Pancreas (tissue), 10 donors: ENCODE measurements at places on chromosomes 6 and 20.

GRCh38 chr6:20109526-20109925 is 102.7 kb downstream of the MBOAT1 start:
- no peak for DNase-seq

DNA sequence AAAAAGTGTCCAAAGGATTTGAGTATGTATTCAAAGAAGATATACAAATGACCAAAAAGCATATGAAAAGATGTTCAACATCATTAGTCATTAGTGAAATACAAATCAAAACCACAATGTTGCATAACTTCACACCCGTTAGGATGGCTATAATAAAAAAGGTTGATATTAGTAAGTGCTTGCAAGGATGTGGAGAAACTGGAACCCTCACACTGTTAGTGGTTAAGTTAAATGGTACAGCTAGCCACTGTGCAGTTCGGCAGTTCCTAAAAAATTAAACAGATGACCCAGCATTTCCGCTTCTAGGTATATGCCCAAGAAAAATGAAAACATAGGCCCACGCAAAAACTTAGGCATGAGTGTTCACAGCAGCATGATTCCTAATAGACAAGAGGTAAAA is 38.6 kb downstream of the IBTK start:
- no peak for DNase-seq

DNA sequence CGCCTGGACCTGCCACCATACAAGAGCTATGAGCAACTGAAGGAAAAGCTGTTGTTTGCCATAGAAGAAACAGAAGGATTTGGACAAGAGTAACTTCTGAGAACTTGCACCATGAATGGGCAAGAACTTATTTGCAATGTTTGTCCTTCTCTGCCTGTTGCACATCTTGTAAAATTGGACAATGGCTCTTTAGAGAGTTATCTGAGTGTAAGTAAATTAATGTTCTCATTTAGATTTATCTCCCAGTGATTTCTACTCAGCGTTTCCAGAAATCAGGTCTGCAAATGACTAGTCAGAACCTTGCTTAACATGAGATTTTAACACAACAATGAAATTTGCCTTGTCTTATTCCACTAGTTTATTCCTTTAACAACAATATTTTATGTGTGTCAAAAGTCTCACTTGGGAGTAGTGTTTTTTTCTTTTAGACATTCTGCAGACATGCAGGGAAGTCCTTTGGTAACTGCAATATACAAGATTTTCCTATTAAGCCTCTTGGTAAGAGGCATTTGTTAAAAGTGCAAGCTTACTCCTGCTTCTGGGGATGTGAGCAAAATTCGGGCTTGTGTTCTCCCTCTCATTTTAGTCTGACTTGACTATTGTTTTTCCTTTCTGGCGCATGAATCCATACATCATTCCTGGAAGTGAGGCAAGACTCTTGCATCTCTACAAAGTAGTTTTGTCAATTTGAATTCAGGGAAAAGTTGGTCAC is 8.4 kb upstream of the DYNLRB1 start:
- DNase-seq, result no peak

DNA sequence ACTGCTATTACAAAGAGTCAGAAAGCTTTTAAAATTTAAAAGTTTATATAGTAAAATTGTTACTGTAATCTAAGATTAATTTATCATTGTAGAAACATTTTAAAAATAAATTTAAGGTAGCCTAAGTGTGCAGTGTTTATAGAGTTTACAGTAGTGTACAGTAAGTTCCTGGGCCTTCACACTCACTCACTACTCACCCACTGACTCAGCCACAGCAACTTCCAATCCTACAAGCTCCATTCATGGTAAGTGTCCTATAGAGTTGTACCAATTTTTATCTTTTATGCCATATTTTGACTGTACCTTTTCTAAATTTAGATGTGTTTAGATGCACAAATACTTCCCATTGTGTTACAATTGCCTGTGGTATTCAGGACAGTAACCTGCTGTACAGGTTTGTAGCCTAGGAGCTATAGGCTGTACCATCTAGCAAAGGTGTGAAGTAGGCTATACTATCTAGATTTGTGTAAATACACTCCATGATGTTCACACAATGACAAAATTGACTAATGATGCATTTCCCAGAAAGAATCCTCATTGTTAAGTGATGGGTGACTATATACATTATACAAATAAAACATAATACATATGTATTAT is 10.2 kb upstream of the TMEM170B start:
- no peak for DNase-seq

DNA sequence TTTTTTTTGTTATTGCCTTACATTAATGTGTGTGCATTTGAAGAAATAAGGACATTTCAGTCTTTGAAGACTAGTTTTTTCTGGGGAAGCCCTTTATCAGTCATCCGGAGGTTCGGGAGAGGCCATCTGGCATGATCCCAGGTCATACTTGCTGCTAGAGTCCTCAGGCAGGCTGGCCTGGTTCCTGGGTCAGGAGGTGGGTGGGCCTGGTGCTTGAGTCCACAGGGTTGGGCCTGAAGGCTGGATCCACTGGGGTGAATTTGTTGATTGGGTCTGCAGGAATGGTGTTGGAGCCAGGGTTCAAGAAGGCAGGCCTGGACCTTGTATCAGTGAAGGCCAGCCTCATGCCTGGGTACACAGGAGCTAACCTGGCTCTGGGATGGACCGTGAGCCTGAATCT is 15.8 kb upstream of the WFDC9 start:
- DNase-seq, result no peak

GRCh38 chr6:148952147-148953035 is 205.6 kb downstream of the UST start:
- no peak for DNase-seq

DNA sequence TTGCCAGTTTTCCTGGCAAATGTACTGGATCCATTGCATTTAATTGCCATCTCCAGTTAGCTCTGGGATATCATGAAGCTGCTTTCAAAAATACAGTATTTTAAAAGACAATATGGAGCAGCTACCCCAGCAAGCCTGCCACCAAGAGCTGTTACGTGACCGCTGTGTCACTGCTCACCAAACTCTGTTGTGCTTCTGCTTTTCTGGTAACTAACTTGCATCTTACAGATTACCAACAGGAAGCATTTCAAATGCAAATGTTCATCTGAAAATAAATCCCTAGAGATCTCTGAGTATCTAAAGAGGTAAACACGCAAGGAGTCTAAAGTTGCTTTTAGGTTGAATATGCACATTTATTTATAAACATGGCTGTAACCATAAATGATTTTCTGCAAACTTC is 1008.3 kb downstream of the KIF16B start:
- DNase-seq, result no peak

- no peak for DNase-seq
Measured at GRCh38 chr20:35561268-35561667, 19.4 kb downstream of the ERGIC3 start.

GRCh38 chr6:24666097-24666640 is 530 bp downstream of the TDP2 start:
- peak; percentile 41 for DNase-seq

DNA sequence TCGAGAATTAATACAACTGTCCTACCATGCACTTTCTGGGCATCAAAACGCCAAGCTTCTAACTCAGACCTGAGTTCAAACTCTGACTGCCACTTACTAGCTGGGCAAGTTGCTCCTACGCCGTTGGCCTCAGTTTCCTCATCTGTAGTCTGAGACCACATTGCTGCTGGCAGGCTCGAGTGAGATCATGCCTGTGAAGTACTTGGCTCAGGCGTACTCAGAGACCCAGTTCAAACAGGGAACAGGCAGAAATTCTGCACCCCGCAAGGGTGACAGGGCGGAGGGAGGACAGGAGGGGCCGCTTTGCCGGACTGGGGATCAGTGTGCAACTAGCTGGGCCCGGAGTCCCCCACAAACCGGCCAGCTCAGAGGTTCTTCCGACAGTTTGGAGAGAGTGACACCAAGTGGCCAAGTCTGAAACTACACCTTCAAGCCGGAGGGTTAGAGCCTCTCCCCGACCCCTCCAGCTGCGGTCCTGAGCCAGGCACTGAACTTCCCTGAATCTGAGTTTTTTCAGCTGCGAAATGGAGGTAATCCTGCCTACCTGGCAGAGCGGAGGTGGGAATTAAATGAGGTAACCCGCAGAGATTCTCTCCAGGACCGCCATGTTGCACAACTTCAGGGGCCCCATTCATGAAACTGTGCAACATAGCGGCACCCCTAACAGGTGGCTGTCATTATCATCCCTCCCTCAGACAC is 46.0 kb upstream of the PTPN1 start:
- peak; percentile 76 for DNase-seq

- DNase-seq, result no peak
Measured at GRCh38 chr20:53878262-53879047, 191.9 kb downstream of the BCAS1 start.

GRCh38 chr20:2805689-2806350 is 5.4 kb upstream of the CPXM1 start:
- DNase-seq, result no peak

DNA sequence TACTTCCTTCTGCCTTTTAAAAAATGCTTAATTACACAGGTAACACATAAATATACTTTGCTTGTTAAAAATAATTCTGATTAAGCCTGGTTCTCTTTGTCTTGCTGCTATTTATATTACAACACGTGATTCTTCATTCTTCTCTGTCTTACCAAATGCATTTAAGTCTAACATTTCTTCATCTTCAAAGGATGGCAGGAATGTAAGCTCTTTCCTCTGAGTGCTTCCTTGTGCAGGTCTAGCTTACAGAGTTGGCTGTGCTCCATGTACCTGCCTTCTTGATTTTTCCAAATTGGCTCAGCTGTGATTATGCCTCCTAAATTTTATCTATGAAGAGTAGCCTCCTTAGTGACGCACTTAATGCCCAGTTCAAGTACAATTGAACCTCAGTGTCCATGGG is 44.4 kb downstream of the RNF144B start:
- DNase-seq, result no peak

DNA sequence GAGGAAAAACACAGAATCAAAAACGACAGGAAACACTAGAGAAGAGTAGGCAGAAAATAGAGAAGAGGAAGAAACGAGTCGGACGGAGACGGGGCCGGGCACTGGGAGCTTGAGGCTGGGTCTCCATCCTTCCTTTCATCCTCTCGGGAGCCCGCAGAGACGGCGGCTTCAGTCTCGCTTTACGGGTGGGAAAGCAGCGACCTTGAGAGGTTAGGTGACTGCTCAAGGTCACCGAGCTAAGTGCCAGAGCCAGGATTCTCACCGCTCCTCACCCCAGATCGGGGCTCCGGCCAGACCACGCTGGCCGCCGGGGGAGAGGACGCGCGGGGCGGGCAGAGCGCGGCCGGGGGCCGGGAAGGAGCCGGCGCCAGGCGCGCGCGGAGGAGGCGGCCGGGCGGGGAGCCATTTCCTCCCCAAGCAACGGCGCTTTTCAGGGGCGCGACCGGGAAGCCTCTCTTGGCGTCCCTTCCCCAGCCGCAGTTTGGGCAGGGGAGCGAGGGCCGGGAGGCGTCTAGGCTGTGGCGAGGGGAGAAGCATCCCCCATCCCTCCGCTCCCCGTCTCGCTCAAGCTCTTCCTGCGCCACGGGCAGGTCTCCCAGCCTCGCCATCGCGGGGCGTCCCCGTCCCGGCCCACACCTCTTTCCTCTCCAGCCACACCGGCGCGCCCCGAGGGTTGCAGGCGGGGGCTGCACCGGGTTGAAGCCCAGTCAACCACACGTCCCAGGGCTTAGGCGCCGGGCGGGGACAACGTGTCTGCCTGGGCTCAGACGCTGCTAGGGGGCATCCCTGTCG is 24.1 kb upstream of the MAP3K7 start:
- no peak for DNase-seq

- DNase-seq, result no peak
Measured at GRCh38 chr6:44135173-44135758, 7.9 kb downstream of the TMEM63B start.

- no peak for DNase-seq
Measured at GRCh38 chr6:125077453-125077852, 76.1 kb upstream of the TPD52L1 start.

GRCh38 chr20:46351357-46352058 is 43.2 kb upstream of the CDH22 start:
- no peak for DNase-seq

DNA sequence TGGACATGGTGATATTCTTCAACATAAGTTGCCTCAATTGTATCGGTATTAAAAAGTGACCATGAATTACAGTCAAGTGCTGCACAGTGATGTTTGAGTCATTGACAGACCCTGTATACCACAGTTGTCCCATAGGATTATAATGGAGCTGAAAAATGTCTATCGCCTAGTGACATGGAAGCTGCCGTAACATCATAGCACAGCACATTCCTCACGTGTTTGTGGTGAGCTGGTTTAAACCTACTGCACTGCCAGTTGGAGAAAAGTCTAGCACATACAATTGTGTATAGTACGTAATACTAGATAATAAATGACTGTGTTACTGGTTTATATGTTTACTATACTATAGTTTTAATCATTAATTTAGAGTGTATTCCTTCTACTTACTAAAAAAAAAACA is 150.2 kb downstream of the CDH26 start:
- no peak for DNase-seq

DNA sequence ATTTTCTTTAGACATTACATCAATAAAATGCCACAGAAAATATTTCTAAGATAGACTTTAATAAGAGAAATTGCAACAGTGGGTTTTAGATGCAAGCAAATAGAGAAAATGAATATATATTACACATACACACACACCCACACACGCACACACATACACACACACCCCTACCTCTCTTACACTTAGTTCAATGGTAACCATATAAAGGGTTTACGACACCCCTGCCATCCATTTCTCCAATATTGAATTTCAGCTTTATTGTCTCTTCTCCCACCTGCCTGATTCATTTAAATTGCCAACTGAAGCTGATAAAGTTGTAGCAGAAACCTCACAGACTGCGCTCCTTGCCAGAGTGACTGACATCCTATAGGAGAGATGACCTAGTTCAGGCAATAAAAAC is 154.6 kb downstream of the ADAT2 start:
- DNase-seq, result no peak

DNA sequence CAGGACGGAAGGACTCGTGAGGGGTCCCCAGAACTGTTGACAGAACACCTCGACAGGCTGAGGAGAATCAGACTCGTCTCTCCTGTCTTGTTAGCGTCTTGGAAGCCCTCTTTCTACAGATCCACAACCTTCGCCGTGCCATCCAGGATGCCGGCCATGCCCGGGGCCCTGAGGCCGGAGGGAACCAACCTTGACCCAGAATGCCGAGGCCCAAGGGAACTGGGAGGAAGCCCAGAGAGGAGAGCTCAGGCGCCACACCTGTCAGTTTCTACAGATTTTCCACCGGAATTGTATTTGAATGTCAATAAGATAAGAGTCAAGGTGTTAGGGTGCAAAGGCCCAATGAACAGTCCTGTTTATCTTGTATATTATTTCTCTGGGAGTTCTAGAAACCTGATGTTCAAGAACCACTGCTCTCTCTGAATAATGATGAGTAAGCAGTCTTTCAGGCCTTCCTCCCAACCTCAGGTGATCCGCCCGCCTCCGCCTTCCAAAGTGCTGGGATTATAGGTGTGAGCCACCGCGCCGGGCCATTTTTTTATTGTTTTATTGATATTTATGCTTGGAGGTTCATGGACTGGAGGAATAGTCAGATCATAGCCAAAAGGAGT is 799 bp upstream of the ME1 start:
- no peak for DNase-seq

- DNase-seq, result peak; percentile 63
Measured at GRCh38 chr6:19892260-19892659, 55.1 kb downstream of the ID4 start.

- no peak for DNase-seq
Measured at GRCh38 chr6:14386668-14387067, 269.1 kb downstream of the CD83 start.
